DMS53 (cell line): ENCODE measurements at places on chromosomes 2 and 18.

DNA sequence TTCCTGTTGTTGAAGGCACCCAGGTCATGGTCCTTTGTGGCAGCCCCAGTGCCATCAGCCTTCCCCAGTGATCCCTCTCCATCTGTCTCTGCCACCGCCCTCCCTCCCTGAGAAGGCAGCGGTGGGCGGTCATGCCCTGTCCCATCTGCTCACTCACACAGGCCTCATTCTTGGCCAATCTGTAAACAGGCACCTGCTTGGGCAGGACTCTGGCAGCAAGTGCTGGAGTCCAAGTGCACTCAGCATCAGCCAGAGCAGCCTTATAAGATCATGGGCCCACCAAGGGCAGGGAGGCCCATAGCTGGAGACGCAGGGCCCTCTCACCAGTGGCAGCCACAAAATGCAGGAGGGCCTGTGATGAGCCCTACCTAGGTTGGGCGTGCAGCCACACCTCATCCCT, 140.9 kb downstream of the TWIST2 start:
- no peak for DNase-seq

GRCh38 chr2:230779607-230780006, 67.0 kb downstream of the CAB39 start:
- no peak for DNase-seq

- no peak for DNase-seq
Measured at GRCh38 chr2:219731173-219731572, 103.7 kb downstream of the SLC4A3 start.

DNA sequence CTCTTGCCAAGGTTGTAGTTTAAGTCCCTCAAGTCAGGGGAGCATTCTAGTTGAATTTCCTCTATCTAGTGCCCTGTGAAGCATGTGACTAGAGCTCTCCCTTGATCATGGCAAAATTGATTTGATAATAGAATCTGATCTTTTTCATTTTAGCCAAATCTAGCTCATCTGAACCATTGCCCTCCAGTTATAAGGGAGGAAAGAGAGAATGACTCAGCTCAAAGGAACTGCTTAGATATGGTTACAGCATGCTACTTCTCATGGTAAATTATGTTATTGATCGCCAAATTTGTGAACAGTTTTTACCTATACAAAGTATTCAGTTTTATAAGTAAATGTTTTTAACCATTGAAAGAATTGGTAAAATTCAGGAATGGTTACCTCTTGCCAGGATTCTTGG, 100.8 kb downstream of the GPR39 start:
- DNase-seq = no peak

GRCh38 chr2:105183555-105184323, 57.8 kb upstream of the GPR45 start:
- DNase-seq = no peak

DNA sequence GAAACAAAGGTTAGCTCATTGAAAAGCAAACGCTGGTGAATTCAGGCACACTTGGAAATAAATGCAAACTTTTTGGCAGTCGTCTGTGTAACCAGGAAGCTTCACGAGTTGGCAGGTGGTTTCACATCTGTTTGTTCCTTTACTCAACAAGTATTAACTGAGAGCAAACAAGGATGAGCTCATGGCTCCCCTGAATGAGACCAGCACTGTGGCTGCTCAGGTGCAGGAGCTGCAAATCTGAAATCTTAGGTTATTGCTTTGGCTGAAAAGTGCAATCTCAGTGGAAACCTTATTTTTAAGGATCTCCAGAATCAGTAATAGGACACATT, 46.3 kb downstream of the SH3RF3 start:
- DNase-seq = peak; percentile 99
